Hematopoietic multipotent progenitor cell treated with erythropoietin and hydrocortisone succinate and interleukin-3 and kit ligand, for 15 days (in vitro differentiated cells): ENCODE measurements at places on chromosomes 5 and 9.

DNA sequence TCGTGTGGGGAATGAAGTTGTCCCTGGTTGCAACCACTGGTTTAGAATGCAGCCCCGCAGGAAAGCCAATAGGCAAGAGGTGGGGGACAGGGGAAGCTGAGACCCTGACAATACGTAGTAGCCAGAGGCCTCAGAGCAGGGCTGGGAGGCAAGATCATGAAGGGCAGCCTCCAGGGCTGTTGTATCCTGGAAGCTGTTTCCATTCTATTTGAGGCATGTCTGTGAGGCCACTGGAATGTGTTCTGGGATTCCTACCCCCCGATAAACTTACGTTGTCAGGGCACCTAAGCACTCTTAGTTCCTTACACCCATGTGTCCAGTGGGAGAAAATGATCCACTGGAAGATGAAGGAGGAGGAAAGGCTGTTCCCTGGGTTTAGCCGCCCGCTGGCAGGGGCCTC is 177.3 kb downstream of the CFAP90 start:
- DNase-seq = no peak

DNA sequence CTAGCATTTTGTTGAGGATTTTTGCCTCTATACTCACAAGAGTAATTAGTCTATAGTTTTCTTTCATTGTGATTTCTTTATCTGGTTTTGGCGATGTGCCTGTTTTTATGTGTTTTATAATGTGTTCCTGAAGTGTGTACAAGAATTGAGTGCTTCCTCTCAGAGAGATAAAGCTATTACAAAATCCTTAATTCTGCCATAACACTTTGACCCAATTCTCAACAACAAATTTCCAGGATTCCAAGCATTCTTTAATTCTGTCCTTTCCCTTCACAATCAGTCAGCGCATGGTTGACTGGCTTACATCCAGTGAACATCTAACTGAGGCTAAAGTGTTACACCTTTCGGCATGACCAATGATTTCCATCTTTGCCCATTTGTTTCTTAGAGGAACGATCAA is 282.9 kb upstream of the MVB12B start:
- DNase-seq = no peak

DNA sequence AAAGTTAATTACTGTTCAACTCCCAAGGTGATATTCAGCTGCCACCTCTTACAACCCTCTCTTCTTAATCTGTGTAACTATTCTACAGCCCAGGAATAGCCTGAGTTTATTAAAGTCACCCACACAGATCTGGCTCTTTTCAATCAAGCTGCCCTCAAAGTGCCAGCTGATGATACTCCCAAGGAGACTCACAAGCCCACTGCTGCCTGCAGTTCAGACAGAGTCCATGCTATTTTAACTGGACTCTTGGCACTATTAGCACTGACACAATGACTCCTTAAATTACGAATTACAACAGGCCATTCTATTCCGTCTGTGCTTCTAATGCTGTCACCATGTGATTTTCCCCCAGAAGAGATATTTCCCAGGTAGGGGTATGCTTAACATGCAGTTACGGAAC is 26.3 kb downstream of the REEP5 start:
- DNase-seq = no peak

DNA sequence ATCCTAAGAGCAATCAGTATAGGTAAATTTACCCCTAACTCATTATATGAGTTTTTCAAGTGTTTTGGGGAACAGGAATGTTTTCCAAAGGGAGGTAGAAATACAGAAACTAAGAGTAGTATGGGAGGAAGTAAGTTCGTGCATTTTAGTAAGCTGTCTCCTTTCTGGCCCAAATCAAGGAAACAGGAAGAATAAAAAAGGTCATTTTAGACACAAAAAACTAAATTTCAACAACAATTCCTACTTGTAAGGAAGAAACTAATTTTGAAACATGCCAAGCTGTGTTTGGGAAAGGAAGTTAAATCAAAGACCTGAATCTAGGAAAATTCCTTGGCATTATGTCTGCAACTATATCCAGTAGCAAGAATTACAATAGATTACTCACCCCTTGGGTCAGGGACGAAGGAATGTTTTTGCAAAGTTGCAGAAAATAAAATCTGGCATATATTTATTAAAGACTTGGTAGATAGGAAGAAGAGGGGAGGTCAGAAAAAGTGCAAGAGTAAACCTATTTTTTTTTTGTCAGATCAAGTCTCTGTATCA is 6.5 kb upstream of the RPS6 start:
- DNase-seq = no peak

- DNase-seq = no peak
These were observed 34.1 kb downstream of the UBE2QL1 start for GRCh38 chr5:6482735-6483134.

- peak; percentile 29 for DNase-seq
These were observed 146.2 kb upstream of the GPR151 start for GRCh38 chr5:146662229-146662628.

DNA sequence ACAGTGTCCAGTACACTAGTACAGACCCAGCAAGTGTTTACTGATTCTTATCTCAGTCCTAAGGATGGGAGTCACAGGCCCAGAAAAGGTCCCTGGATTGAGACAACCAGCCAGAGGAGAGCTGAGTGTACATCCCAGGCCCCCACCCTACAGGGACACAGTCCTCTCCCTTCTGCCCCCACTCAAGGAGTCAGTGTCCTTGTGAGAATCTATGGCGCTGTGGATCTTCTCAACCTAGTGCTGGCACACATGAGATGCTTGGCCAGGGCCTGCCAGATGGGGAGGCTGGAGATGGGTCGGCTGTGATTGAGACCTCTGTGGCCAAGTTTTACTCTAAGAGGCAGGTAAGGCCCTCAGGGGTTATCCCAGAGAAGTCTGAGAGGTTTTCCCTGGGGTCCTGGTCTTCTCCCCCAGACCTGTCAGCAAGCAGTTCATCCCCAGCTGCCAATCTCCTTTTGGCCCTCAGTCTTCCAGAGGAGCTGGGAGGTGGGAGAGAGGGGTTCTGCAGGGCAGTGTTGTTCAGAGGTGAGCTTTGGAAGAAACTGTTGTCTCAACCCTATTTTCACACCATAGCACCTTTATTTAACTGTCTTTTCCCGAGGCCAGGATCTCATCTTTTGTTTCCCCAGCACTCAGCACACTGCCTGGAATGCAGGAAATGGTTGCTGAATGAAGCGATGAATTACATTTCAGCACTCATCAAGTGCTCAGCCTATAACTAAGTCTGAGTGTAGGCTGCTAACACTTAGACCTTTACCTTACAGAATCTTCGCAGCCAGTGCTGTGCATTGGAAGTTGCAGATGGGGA is 3.2 kb upstream of the NSD1 start:
- no peak for DNase-seq

GRCh38 chr9:3478549-3478953 is 47.2 kb downstream of the RFX3 start:
- no peak for DNase-seq

GRCh38 chr5:15819617-15820016 is 319.6 kb downstream of the FBXL7 start:
- no peak for DNase-seq

DNA sequence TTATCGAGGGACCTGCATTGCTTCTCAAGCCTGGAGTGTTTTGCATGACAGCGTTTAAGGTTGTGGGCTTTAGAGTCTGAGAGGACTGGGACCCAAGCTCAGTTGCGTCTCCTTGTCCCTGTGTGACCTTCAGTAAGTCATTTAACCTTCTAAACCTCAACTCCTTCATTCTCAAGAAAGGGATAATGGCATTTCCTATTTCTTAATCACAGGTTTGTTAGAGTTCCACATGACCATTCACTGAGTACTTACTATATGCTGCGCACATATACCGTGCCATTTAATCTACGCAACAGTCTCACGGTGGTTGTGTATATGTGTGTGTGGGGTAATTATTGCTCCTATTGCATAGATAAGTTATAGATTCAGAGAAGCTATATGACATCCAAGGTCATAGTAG is 76.3 kb downstream of the MACROH2A1 start:
- no peak for DNase-seq

- DNase-seq = no peak
These were observed 92.0 kb downstream of the ZNF608 start for GRCh38 chr5:124654418-124654817.

- peak; percentile 5 for DNase-seq
These were observed 455.9 kb downstream of the CDH9 start for GRCh38 chr5:26582350-26583045.

DNA sequence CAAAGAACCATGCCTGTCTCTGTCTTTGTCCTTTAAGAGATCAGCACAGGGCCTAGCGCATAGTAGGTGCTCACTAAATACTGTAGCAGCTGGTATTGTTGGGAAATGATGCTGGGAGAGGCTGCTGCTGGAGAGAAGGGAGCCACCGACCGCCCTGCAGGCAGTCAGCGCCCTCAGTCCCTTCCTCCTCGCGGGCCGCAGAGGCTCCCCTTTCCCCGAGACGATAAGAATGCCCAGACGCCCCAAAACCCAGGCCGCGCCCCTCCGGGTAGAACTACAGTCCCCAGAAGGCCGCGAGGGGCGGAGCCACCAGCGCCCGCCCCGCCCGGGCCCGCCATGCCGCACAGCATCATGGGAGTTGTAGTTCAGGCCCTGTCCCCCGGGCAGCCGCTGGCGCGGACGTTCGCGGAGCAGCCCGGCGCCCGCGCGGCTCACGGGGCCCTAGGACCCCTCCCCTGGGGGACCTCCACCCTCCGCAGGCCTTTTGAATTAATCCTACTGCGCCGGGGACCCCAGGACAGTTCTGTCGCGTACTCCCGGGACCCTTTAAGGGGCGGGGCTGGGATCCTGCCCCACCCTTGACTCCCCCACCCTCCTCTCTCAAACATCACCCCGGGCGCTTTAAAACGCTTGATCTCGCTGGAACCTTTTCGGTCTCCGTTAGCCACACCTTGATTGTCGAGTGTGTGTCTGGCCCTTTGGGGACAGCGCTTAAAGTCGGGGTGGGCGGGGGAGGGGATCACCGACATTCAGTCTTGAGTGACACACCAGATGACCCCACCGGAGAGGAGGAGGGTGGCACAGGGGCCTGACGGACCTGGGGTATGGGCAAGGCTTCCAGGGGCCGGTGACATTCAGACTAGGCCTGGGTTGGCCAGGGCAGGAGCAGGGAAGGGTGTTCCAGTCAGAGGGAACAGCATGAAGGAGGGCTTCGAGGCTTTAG is 24.8 kb upstream of the IER5L start:
- DNase-seq = peak; percentile 82

DNA sequence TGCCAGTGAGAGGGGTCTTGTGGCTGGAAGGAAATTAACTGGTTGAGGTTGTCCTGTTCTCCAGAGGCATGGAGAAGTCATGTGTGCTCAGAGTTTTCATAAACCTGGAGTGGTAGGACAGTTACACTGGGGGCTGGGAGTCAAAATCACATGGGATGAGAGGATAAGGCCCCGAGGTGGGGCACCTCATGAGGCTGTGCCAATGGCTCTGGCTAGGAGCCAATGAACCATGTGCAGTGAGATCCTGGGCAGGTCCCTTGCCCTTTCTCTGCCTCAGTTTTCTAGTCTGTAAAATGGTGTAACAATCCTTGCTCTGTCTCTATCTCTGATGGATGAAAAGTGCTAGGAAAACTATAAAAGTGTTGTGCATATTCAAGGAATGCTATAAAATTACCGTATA is 7.0 kb upstream of the SYNPO start:
- peak; percentile 16 for DNase-seq

- DNase-seq = no peak
These were observed 122.2 kb downstream of the TRPM6 start for GRCh38 chr9:74765481-74765971.

- DNase-seq = no peak
These were observed 100.8 kb upstream of the RANBP3L start for GRCh38 chr5:36402512-36402906.

- no peak for DNase-seq
These were observed 46.0 kb downstream of the NEK6 start for GRCh38 chr9:124303762-124304161.

DNA sequence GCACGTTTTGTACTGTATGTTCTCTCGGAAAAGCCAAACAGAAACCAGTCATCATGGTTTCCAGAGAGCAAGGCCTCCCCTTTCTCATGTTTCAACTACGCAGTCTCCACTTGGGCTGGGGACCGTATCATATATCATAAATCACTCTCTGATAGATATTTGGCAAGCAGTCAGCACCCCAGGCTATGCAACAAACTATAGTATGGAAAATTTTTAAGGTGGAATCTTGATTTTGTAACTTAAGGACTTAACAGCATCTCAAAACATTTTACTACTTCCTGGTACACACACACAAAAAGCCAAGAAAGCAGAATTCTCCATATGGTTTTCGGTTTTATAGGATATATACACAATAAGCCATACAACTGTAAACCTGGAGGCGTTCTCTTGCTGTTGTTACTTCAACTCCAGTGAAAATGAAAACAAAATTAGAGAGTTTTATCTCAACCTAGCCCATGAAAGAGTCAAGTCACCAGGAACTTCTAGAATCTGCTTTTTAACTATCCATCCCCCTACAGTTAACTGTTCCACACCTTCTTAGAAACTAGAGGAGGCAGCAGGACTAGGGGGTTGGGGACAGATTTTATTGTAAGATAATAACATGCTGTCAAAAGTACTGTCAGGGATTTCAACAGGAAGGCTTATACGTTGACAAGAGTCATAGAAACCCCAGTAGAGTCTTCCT is 283.4 kb downstream of the NFIB start:
- DNase-seq = no peak

DNA sequence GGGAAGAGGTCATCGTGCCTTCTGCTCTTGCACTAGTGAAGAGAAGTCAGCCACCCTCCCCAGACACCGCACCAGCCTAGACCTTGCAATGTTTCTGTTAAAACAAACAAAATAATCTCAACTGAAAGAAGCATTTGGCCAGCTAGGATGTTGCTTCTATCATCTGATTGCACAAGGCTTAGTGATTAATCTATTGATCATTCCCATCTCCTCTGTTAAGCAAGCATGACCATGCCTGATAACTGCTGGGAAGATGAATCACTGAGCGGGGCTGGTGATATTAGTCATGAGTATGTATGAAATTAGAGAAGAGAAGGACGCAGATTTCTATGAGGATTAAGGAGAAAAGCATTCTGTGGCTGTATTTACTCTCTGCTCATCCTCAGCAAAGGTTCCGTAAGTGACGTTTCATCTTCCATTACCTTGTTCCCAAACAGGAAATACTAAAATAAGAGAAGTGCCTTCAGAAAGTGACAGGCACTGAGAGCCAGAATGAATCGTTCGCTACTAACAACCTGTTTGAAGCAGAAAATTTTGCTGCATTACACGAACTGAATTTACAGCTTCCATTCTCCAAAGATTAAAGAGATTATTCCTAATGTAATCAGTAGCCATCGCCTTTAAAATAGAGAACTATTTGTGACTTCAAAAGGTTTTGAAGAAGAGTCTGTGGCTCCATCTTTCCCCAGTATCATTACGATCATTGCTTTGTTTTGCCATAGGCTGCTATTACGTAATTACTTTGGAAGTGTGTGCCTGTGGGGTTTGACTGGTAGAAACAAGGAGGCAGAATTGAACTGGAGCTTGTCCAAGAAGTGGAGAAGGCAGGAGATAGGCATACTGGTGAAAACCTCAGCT is 219.1 kb downstream of the MED10 start:
- no peak for DNase-seq

DNA sequence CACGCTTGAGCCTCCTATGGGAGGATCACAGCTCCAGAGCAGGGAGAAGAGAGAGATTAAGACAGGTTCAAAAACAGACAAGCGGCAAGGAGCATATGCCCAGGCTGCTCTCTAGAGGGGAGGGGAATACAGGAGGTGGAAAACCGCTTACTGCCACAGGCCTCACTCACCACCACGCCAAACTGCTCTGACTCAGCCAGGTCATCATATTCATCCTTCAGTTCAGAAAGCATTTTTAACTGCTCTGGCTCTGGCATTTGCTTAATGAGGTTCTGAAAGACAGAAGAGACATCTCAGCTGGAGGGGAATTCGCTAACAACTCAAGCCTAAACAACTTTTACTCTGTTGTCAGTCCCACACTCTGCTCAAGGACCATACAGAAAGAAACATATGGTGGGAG is 40.1 kb downstream of the PCDHGC5 start:
- no peak for DNase-seq
